ENCODE measurements at places on chromosomes 11 and 22.

DNA sequence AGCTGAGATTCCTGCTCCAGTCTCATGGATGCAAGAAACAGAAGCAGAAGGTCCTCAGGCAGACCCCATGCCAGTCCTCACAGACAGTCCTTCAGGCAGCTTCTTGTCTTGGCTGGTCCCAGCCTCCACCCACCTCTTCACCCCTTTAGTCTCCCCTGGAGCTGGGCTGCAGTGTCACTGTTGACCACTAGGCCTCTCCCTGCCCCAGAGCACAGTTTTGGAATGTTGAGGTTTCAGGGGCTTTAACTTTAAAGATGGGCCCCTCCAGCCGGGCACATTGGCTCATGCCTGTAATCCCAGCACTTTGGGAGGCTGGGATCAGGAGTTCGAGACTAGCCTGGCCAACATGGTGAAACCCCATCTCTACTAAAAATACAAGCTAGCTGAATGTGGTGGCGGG is 39.5 kb upstream of the GCAT start:
- no peak for DNase-seq

GRCh38 chr11:112507281-112507680 is 246.6 kb upstream of the PLET1 start:
- no peak for DNase-seq

DNA sequence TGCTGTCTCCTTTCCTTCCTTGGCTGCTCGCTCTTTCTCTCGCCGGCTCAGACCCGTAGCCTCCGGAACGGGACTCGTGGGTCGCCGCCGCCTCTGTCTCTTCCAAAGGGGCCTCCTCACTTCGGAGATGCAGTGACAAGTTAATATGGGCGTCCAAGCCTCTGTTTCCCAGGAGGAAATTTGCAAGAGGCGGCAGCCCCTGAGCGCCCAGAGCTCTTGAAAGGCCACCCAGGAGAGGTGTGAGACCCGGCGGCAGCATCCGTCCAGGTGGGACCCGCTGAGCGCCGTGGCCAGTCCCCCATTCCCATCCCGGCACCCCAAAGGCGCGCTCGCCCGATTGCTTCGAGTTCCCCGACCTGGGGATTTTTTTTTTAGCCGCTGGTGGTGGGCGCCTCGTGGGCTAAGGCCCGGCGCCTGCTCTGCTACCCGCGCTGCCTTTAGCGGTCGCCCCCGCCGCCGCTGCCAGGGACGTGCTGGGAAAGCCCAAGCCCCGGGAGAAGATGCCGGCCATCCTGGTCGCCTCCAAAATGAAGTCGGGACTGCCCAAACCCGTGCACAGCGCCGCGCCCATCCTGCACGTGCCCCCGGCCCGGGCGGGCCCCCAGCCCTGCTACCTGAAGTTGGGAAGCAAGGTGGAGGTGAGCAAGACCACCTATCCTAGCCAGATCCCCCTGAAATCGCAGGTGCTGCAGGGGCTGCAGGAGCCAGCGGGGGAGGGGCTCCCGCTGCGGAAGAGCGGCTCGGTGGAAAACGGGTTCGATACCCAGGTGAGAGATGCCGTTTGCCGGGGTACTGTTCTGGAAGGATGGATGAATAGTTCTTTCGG is 772 bp downstream of the NAV2 start:
- no peak for DNase-seq

- DNase-seq, result no peak
Measured at GRCh38 chr11:32939866-32940265, 47.3 kb downstream of the QSER1 start.

DNA sequence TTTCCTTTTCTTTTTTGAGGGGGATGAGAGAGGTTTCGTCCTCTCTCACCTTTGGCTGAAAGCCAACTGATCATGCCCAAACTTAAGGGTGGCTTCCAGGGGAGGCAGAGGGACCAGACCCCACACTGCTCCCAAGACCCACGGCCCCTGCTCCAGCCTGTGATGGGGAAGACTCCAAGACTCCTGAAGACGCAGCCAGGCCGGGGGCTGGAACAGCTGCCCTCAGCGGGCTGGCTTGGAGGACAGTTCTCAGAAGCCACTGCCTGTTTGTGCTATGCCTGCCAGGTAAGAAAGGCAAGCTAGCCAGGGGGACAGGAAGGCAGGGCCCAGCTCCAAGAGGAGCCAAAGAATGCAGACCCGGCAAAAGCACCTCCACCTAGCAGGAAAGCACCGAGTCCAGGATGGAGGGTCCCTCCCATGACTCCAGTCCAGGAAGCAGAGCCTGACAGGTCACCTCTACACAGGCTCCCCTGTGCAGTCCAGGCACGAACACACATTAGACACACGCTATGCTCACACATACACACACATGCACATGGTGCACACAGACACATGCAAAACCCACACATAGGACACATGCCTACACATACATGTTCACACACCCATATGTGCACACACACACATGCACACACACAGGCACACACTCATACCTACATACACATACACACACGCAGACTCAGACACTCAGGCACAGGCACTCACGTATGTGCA is 31.3 kb downstream of the GNB1L start:
- no peak for DNase-seq

- DNase-seq, result no peak
Measured at GRCh38 chr11:131685906-131686305, 315.5 kb downstream of the NTM start.

DNA sequence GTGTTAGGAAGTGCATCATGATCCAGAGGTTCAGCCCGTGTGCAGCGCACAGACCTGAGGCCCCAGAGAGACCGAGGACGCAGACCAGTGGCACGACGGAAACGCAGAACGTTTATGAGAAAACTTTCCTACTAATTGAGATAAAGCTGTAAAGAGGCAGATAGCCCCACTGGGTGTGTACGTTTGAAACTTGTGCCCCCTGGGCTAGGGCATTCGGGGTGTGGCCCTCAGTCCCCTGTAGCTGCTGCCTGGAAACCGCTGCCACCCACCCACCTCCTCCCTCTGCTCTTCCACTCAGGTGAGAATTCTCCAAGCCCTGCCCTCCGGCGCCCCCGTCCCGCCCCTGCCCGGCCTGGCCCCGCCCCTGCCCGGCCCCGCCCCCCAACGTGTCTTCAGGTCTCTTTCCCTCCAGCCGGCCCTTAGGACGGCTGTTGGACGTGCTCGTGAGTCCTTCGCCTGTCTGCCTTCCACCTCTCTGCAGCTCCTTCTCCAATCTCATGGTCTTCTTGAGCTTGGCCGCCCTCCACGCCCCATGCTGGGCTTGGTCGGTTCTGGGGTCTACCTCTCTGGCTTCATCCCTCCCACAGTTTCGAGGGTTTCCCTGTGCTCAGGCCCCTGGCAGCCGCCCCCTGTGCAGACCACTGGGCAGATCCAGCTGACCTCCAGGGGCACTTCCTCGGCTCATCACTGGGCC is 12.1 kb downstream of the MAPK8IP2 start:
- DNase-seq, result no peak

DNA sequence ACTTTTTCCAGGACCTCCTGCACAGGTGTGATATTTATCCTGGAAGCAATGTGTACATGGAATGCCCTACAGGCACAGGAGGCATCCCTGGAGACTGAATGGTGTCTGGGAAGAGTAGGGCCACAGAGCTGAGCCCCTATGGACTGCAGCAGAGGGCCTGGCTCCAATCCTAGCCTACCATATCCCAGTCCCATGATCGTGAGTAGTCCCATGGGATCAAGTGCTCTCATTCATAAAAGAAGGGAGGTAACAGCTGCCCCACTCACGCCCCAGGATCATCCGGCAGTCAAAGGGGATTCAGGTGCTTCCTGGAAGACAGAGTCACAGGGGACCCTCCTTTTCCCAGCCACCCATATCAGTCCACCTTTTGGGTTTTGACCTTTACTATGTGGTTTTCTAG is 24.0 kb downstream of the ANKK1 start:
- DNase-seq, result no peak

DNA sequence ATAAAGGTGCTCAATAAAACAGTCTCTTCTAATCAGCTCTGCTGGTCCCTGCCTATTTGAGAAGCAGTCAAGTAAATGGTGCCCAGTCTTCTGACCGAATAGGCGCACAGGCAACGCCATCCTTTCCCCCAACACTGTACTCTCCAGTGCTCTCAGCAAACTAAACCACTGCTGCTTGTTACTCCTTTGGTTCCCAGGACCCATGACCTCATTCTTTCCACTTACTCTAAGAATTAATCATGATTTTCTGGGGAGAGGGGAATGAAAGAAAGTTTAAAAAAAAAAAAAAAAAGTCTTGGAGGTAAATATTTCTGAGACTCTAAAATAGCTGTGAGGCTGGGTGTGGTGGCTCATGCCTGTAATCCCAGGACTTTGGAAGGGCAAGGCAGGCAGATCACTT is 63.7 kb downstream of the SGSM3 start:
- no peak for DNase-seq

GRCh38 chr11:6201481-6201880 is 2.5 kb downstream of the OR52W1 start:
- DNase-seq, result no peak

GRCh38 chr11:124898263-124898680 is 607 bp upstream of the ROBO4 start:
- no peak for DNase-seq

- no peak for DNase-seq
Measured at GRCh38 chr22:26901198-26901816, 243.9 kb downstream of the MIAT start.

DNA sequence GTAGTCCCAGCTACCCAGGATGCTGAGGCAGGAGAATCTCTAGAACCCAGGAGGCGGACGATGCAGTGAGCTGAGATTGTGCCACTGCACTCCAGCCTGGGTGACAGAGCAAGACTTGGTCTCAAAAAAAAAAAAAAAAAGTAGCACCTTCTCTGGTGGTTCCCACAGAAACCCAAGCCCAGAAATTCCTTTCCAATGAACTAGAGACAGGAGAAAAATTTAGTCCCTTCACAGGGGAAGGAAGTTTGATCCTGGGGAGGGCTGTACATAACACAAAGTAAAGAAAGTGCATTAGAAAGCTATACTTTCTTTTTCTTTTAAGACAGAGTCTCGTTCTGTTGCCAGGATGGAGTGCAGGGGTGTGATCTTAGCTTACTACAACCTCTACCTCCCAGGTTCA is 25.5 kb upstream of the APOA1 start:
- DNase-seq, result no peak

DNA sequence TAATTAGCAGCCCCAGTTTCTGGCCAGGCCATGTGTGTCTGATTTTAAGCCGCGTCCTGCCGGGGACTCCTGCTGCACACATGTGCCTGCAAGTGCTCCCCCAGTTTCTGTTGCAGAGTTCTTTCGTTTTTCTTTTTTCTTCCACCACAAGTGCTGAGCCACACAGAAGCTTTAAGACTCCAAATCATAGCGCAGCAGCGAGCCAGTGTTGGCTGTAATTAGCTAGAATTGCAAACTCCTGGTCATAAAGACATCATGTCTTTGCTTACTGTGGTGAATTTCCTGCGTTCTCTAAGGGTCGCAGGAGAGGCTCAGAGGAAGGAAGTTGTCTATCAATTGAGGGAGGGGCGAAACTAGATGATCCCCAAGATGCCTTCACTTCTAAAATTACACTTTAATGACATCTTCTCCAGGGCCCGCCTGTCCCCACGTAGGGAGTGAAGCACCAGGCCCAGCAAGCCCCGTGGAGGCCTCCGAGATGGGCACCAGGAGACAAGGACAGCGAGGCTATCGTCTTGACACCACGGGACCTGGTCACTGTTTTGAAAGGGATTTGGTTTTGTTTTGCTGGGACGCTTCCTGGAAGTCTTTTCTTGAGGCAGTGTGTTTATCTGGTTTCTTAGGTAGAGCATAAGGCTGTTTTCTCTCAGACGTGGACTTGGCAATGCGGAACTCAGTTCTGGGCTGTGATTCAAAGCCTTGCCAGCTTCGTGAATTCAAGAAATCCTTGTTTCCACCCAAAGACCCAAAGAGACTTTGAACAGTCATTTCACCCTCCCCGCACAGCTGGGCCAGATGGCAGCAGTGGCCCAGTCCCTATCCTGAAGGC is 71.8 kb downstream of the UBASH3B start:
- DNase-seq, result no peak

DNA sequence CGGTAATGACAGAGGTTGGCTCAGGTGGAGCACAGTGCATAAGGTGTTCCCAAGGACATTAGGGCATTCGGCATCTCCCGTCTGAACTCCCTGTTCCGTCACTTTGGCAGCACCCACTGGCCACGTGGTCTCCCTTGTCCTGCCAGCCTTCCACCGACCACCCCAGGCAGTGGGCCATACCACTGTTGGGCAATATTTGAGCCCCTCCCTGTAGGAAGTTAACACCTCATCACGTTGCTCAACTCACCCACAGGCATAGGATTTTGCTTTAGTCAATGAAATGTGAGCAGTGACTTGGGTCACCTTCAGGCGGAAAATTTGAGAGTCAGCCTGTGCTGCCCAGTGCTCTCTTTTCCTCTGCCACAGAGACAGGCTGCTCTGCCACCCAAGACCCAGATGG is 44.0 kb downstream of the SERPINH1 start:
- DNase-seq, result no peak

GRCh38 chr11:6856871-6857270 is 6.0 kb upstream of the OR10A2 start:
- DNase-seq, result no peak

GRCh38 chr11:20035701-20036601 is 124.3 kb downstream of the DBX1 start:
- DNase-seq, result no peak

- no peak for DNase-seq
Measured at GRCh38 chr11:75570559-75571139, 8.6 kb downstream of the SERPINH1 start.

Measured in stimulated activated CD8-positive, alpha-beta memory T cell treated with anti-CD3 and anti-CD28 coated beads, Interleukin-4, amount 100 ng/mL, for 4 hours (primary cell).